Vagina (tissue), 2 donors: ENCODE measurements at places on chromosomes 5 and 9.

DNA sequence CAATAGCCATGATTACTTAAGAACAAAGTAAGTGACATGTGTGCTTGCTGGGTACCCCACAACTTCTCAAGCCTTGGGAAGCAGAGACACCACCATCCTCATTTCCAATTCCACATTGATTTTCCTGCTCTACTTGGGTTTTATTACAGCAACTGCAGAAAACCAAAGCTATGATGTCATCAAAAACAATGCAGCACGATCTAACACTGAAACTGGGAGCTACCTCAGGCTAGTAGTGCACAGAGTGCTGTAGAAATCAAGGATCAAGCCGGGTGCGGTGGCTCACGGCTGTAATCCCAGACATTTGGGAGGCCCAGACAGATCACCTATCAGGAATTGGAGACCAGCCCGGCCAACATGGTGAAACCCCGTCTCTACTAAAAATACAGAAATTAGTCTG lies 174.4 kb upstream of the MSX2 start:
- no peak for DNase-seq

- DNase-seq: no peak
Measured at GRCh38 chr5:8848366-8848765, 697.5 kb downstream of the SEMA5A start.

DNA sequence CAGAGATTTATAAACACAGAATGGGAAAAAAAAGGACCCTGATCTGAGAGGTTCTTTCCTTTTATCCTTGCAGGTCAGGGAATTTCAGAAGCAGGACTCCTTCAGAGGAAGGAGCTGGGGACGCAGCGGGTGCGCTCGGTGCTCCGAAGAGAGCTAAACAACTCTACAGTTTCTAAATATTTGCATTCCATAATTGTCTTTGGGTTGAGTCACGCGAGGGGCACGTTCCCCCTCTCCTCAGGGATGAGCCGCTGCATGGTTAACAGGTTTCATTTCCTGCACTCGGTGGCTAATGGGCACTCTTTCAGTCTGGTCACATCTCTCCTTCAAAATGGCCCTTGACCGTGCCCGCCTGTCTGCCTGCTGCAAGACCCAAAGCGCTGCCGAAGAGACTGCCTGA lies 165.0 kb upstream of the HMHB1 start:
- DNase-seq: no peak

- no peak for DNase-seq
Measured at GRCh38 chr9:63859475-63860215, 1425.4 kb downstream of the FOXD4L5 start.

- no peak for DNase-seq
Measured at GRCh38 chr5:96279801-96280542, 153.1 kb downstream of the PCSK1 start.

DNA sequence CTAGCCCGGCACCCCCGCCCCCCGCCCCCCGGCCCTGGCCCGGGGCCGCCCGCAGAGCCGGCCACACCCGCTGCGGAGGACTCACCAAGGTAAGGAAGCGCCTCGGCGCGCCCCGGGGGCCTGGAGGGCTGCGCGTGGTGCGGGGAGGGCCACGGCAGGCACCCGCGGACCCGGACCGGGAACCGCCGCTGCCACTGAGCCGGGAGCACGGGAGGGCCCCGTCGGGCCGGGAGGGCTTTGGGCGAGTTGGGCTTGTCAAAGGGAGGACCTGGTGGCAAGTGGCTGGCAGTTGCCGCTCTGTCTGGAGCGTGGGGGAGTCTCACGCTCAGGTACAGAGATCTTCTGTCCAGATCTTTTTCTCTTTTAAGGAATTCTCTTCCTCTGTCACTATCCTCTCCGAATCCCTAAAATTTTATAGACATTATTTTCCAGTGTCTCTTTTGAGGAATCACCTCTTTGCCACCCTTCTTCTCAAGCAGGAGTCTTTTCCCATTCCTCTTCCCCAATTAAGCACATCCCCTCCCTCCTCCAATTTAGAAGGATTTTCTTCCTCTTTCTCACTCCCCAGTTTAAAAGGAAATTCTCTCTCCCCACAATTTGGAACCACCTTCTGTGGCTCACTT lies 11.3 kb upstream of the LHX2 start:
- no peak for DNase-seq

DNA sequence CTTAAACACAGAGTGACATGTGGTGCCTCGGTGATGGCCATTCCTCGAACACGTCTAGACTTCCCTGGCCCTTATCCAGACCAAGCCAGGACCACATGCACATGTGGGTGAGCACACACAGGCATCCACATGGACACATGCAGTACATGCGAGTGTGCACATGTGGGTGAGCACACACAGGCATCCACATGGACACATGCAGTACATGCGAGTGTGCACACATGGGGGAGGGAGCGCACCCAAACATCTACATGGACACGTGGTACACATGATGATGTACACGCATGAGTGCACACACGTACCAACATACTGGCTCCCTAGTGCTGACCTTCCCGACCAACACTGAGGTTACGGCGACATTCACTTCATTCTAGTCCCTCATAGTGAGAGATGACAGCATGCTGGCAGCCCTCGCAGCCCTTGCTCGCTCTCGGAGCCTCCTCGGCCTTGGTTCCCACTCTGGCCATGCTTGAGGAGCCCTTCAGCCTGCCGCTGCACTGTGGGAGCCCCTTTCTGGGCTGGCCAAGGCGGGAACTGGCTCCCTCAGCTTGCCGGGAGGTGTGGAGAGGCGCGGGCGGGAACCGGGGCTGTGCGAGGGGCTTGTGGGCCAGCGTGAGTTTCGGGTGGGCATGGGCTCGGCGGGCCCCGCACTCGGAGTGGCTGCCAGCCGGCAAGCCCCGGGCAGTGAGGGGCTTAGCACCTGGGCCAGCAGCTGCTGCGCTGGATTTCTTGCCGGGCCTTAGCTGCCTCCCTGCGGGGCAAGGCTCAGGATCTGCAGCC lies 186.8 kb downstream of the HSPA4 start:
- no peak for DNase-seq

GRCh38 chr5:178471711-178472110 lies 118.5 kb downstream of the COL23A1 start:
- DNase-seq: no peak
